ENCODE measurements at places on chromosomes 3 and 15.
A peak's percentile ranks its signal among the peaks of the same experiment; 100 is the strongest.

GRCh38 chr3:52190294-52191074 lies 7.5 kb upstream of the ALAS1 start:
- DNase-seq, result no peak

GRCh38 chr15:77412972-77413698 lies 6.8 kb downstream of the PEAK1 start:
- DNase-seq, result no peak

DNA sequence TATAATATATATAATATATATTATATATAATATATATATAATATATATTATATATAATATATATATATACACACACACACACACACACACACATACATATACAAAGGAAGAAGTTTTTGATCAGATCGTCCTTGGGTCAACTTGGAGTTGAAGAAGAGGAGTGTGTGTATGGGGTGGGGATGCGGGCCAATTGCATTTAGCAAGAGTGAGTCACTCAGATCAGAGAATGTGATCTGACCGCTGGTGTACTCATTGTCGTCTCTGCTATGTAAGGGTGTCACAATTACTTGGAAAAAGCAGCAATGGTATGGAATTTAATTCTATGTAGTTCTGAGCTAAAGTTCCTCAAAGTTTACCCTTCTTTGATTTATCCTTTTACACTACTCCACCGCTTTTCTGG lies 4.6 kb upstream of the VGLL3 start:
- no peak for DNase-seq

DNA sequence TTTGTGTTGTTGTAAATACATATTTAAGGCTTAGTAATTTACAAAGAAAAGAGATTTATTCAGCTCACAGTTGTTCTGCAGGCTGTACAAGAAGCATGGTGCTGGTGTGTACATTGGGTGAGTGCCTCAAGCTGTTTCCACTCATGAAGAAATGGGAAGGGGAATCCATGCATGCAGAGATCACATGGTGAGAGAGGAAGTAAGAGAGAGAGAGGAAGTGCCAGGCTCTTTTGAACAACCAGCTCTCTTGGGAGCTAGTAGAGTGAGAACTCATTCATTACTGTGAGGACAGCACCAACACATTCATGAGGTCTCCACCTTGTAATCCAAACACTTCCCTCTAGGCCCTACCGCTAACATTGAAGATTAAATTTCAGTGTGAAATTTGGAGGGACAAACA lies 909.2 kb downstream of the NSUN3 start:
- no peak for DNase-seq

DNA sequence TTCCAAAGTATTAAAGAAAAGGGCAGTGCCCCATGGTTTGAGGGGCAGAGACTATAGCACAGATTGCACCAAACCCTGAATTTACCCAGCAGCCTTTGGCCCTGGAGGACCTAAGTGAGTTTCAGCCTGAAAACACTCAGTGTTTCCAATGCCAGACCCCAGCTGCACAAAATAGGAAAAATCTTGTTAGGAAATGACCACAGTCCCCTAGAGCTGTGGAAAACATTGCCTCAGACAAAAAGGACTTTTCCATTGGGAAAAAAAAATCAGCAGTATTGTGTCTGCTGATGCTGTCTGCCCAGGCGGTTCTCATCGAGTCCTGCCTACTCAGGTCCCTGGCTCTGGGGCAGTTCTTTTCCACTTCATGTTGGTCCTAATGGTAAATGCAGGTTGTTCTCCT lies 121.7 kb upstream of the DLG1 start:
- no peak for DNase-seq

GRCh38 chr15:45670511-45670910 lies 35.7 kb downstream of the SQOR start:
- no peak for DNase-seq

GRCh38 chr15:80849308-80849707 lies 70.1 kb downstream of the CEMIP start:
- DNase-seq, result no peak

DNA sequence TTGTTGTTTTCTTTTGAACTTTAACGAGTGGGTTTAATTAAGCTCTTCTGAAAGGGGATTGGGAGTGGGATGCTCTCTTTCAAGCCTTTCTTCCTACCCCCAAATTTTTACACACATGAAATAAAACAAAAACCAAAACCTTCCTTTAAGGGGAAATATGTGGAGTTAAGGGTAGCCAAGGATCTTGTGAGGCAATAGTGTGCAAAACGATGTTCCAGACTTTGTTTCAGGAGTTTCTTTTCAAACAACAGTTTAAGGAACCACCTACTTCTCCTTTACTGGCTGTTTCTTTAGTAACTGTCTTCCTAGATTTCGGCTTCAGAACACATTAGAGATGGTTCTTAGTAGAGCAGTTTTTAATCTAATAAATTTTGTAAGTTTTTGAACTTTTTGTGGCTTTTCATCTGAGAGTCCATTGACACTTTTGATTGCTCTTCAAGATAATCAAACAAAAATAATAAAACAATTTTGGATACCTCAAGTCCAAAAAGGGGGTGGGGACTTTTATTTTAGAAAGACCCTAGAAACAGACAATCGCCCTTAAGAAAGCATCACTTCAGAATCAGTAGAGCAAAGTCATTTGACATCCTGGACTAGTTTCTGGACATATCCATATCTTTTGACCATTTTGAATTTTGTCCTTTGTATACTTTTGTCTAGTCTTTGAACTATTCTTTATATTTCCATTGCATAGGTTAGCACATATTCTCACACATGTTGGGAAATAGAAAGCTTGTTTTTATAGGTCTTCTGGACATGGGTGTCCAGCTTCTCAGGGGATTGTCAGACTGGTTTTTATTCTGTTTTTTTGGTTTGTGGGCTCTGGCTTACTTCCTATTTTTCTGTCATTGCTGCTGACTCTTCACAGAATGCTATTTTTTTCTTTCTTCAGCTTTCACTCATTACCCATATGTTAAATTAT lies 6.0 kb downstream of the DIPK2A start:
- DNase-seq, result no peak

- DNase-seq, result no peak
These were observed 5.3 kb downstream of the ATP1B3 start for GRCh38 chr3:141881702-141882101.

DNA sequence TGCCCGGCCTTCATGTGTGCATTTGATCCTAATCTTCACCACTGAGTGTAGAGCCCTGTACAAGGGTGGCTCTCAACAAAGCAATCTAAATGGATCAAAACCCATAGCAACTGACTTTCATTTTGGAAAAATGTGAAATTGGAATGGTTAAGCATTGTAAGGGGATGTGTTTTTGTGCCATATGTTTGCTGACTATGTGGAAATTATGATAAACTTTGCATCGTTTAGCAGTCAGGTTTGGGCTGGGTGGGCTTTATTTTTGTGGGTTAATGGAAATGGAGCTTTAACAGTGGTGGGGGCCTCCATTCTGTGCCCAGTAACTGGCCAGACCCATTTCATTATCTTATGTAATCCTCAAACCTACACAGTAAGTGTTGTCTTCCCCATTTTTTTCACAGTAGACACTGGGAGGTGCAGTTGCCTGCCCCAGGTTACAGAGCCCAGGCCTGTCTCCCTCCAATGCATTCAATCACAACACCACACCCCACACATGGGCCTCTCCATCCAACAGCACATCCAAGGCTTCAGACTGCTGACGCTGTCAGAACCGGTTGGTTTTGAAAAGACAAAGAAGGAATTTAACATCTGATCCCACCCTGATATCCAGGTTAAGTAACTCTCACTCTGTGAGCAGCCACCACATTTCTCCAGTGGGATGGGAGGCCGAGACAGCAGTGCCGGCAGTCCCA lies 136.3 kb upstream of the ABHD17C start:
- no peak for DNase-seq

DNA sequence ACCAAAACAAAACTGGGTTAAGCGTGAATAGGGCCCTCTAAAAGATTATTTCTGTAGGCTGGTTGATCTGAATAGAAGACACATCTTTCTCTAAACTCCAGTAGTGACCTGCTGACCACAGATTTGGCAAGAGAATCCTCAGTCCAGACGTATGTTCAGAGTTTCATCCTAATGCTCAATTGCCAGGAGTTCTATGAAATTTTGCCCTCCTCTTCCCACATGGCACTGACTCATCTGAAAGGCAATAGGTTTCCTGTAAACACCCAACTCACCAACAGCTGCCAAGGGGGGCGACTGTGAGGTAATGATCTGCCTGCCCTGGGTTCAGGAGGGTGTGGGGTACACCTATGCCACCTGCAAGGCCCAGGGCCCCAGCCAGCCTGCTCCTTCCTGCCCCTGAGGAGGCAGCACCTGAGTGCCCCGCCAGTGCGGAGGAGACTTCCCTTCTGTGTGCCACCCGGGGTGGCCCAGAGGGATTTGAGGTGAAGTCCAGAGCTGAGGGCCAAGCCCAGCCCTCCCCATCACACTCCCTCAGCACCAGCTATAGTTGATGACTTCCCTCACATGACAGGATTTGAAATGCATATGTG lies 8.4 kb upstream of the PLA2G4D start:
- no peak for DNase-seq

DNA sequence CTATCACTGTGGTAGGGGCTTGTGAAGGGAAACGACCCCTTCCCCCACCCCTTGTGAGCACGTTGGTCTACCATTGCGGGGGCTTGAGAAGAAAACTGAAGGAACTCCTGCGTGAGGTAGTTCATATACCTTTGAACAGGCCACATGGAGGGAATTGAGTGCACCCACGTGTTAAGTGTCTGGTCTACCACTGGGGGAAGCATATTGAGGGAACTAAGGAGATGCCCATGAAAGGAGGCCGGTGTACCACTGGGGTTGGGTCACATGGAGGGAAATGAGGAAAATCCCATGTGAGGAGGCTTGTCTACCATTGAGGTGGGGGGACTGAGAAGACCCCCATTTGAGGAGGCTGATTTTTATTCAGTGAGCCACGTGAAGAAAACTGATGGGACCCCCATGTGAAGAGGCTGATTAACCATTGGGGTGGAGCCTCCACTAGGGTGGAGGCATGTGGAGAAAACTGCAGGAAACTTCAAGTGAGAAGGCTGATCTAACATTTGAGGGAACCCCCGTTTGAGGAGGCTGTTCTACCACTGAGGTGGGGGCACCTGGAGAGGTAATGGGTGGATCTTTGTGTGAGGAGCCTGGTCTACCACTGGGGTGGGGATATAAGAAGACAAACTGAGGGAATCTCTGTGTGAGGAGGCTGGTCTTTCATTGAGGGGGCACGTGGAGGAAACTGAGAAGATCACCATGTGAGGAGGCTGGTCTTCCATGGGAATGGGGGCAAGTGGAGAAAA lies 163.2 kb downstream of the FBLN2 start:
- DNase-seq, result no peak

DNA sequence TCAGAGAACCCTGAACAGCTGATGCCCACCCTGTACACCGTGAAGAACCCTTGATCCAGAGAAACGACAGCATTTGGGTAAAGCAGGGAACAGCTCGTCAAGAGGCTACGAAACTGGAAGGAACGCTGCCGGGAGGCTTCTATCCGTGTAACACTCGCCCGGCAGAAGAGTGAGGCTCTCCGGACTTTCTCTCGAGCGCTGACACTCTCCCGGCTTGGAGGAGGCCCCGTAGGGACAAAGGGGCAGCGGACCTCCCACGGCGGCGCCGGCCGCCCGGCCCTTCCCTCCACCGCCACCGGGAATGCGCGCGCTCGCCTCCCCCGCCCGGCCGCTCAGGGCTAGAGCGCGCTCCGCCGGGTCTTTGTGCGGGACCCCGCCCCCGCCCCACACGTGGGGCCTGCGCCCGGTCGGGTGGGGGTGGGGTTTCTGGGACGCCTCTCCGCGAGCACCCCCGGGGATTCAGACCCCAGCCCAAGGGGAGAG lies 1.7 kb downstream of the HYAL2 start:
- DNase-seq, result peak; percentile 47

DNA sequence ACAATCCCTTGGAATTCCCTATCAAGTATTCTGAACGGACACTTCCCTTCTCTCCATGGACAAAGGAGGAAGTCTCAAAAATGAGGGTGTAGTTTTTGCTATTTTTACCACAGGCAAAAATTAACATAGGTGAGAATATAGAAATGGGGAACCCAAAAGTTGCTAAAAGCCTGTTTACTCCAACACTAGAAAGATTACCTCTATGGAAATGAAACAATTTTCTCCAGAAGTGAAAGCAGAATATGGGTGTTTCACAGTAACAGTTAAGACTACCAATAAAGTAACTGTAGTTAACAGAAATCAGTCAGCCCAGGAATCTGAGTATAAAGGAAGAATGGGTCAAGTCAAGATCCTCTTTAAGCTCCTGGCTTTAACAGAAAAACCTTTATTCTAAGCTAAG lies 9.3 kb downstream of the TRA2B start:
- DNase-seq, result no peak

- no peak for DNase-seq
These were observed 80.3 kb downstream of the CPN2 start for GRCh38 chr3:194270627-194271459.

GRCh38 chr3:68666429-68667136 lies 265.8 kb downstream of the TAFA4 start:
- DNase-seq, result no peak

- DNase-seq, result no peak
These were observed 487.2 kb upstream of the FRG2C start for GRCh38 chr3:75176937-75177336.

DNA sequence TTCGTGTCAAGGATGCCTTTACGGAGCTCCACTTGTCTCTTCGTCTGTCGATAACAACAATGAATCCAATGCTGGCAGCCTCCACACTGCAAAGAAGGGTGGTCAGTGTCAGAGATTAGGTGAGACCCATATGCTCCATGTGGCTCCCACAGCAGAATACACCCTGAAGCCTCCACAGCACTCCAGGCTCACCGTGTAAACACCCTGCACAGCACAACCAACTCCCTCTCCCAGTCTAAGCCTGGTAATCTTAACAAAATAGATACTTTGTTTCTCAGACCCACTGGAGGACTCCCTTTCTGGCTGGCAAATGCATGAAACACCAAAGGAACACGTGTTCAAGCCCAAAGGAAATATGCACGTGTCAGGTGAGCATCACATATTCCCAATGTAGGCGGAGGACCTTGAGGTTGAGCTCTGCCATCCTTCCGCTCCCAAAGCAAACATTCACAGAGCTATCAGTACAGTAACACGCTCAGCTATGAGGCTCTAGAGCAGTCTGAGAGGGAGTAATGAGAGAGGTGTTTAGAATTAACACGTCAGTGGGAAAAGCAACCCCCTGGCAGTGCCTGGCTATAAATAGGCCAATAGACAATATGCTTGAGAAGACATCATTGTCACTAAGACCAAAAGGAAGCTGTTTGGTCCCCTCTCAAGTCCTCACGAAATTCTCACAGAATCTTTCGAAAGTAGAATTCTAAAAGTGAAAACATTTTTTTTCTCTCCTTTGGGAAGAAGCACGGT lies 86.7 kb downstream of the MCF2L2 start:
- no peak for DNase-seq

DNA sequence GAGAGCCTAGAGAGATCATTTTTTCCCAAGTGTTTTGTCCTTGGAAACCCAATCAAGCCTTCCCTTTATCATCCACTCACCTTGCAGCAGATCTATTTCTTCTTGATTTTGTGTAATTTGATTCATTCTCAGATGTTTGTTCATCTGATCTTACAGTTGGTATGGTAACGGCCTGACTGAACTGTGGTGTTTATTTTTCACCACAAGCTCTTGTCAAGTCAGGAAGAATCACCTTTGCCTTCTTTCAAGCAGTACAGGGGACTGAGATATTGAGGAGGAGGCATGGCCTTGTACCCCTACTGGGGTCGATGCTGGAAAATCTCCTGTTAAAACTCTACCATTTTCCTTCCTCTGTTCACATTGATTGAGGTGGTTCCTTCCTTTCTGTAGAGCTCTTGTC lies 361.4 kb upstream of the CFAP20DC start:
- no peak for DNase-seq
